Stimulated activated CD4-positive, alpha-beta T cell treated with anti-CD3 and anti-CD28 coated beads, Interleukin-12 subunit alpha, Interleukin-12 subunit beta, amount 100 ng/mL, for 24 hours (primary cell): ENCODE measurements at places on chromosomes 12 and 14.

GRCh38 chr12:2198005-2198501, 145.3 kb downstream of the CACNA1C start:
- DNase-seq: no peak

GRCh38 chr12:26452511-26452910, 257.1 kb downstream of the SSPN start:
- DNase-seq: no peak

- DNase-seq: no peak
These were observed 3.7 kb downstream of the ITGA5 start for GRCh38 chr12:54415221-54415929.

DNA sequence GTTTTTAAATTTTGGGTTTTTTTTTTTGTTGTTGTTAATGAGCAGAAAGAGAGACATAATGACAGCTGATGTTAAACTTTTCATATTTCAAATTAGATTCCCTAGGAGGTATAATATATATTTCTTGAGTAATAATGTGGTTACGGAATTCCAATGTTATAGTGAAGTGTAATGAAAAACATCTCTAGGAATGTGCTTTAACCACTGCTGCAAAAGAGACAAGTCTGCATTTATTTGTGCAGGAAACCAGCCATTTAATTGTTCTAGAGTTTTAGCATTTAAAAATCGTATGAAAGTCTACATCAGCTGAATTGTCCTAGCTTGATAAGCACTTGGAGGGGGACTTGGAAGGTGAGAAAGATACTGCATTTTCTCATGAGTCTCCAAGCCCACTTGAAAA, 14.3 kb downstream of the SERPINA10 start:
- DNase-seq: no peak

- no peak for DNase-seq
These were observed 2.0 kb downstream of the PKP2 start for GRCh38 chr12:32894566-32894965.

- DNase-seq: no peak
These were observed 29.6 kb downstream of the PMCH start for GRCh38 chr12:102167821-102168604.
